ENCODE measurements at places on chromosomes 3 and 15.

- no peak for DNase-seq
Observed at GRCh38 chr3:30511524-30512251, 94.7 kb upstream of the TGFBR2 start.

DNA sequence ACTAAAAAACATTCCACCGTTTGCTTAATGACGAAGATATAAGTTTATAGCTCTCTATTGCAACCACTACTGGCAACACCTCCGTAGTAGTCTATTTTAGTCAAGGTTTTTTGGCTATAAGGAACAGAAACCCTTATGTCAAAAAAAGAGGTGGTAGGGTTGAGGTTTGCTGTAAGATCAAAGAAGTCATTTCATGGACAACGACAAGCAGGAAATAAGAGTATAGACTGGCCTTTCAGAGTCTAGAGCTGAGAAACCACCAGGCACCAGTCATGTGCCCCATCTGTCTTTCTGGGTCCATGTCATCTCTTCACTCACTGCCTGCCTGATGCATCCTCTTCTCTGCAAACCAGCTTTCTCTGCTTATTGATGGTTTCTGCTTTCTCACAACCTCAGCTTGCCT, 42.7 kb downstream of the THBS1 start:
- peak; percentile 83 for DNase-seq

DNA sequence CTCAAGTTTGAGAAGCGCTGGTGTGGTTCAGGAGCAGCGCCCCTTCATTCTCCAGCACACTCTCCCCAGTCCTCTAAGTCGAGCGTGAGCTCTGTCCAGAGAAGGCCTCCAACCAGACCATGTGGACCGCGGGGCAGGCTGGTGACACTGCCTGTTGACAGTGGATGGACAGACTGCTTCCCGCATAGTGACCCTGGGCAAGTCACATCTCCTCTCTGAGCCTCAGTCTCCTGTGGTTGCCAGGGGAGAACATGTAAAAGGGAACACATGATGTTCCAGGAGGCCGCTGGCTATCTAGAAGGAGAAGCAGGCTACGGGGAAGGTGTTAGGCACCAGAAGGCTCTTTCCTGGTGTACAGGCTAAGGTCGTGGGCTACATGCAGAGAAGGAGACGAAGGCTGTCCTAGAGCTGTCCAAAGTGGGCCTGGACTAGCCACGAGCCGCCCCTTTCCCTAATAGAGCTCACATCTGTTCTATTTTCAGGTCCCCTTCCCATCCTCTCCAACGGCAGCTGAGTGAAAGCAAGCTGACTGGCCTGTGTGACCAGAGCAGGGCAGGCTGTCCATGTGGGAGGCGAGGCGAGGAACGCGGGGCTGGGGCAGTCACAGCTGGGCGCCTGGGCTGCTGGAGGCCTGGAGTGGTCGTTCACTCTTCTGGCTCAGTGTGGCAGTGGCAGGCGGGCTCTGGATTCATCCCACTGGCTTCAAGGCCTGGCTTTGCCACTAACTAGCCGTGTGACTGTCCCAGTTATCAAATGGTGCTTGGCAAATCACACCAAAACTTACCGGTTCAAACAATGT, 11.1 kb downstream of the ISG20 start:
- DNase-seq: no peak

- DNase-seq: no peak
Observed at GRCh38 chr3:123151251-123151705, 50.5 kb upstream of the SEC22A start.

- DNase-seq: no peak
Observed at GRCh38 chr3:23888617-23889228, 28.1 kb downstream of the NKIRAS1 start.

DNA sequence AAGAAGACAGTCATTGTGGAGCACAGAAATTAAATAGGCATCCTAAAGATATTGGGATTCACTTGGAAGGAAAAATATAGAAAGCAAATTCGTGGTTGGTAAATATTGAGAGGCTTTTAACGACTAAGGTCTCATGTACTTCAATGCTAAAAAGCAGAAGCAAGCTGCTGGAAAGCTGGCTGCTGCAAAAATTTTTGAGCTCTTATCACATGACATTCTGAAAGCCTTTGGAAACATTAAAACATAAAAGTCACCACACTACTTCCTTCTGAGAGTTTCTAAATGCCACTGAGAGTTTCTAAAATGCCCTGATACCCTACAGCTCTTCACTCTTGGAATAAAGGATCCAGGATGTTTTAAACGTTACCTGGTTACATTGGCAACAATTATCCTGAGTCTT, 39.0 kb upstream of the CBLB start:
- DNase-seq: peak; percentile 25

GRCh38 chr3:41195946-41196345, 3.4 kb upstream of the CTNNB1 start:
- no peak for DNase-seq

GRCh38 chr3:43213631-43214030, 72.7 kb upstream of the SNRK start:
- DNase-seq: peak; percentile 21

DNA sequence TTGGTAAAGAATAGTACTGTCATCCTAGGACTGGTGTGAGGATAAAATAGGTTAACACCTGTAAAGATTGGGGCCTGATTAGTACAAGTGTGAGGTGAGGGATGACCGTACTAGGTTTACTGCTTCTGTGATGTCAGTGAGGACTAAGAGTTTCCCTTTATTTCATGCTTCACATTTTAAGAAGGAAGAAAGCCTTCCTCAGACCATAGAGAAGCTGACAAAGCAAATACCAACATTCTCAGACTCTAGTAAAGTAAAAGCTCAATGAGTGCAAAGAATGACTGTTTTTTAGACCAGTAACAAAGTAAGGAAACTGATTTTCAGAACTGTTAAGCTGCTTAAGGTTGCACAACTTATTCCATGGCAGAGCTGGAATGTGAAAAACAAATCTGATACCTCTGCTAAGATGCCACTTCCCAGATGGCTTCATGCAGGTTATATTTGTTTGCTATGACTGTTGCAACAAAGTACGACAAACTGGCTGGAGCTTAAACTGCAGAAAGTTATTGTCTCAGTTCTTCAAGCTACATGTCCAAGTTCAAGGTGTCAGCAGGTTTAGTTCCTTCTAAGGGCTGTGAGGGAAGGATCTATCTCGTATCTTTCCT, 354.9 kb downstream of the RSL24D1 start:
- no peak for DNase-seq

DNA sequence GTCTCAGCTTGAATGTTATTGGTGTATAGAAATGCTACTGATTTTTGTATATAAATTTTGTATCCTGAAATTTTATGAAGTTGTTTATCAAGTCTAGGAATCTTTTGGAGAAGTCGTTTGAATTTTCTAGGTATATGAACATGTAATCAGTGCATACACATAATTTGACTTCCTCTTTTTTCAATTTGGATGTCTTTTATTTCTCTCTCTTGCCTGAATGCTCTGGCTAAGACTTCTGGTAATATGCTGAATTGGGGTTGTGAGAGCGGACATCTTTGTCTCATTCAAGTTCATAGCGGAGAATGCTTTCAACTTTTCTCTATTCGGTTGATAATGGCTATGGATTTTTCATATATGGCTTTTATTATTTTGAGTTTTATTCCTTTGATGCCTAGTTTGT, 100.9 kb upstream of the MCTP2 start:
- no peak for DNase-seq

DNA sequence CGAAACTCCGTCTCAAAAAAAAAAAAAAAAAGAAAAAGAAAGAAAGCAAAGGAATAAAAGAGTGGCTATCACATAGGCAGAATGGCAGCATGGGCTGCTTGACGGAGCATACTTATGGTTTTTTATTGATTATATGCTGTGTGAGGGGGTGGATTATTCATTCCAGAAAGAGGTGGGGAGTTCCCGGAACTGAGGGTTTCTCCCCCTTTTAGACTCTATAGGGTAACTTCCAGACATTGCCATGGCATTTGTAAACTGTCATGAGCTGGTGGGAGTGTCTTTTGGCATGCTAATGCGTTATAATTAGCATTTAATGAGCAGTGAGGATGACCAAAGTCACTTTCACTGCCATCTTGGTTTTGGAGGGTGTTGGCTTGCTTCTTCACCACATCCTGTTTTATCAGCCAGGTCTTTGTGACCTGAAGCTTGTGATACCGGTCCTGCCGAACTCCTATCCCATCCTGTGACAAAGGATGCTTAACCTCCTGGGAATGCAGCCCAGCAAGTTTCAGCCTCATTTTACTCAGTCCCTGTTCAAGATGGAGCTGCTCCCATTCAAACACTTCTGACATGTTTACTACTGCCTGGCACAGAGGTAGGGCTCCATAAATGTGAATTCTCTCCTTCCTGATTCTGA, 15.8 kb upstream of the ABHD17C start:
- no peak for DNase-seq

GRCh38 chr3:73846951-73847350, 222.2 kb upstream of the PDZRN3 start:
- no peak for DNase-seq

DNA sequence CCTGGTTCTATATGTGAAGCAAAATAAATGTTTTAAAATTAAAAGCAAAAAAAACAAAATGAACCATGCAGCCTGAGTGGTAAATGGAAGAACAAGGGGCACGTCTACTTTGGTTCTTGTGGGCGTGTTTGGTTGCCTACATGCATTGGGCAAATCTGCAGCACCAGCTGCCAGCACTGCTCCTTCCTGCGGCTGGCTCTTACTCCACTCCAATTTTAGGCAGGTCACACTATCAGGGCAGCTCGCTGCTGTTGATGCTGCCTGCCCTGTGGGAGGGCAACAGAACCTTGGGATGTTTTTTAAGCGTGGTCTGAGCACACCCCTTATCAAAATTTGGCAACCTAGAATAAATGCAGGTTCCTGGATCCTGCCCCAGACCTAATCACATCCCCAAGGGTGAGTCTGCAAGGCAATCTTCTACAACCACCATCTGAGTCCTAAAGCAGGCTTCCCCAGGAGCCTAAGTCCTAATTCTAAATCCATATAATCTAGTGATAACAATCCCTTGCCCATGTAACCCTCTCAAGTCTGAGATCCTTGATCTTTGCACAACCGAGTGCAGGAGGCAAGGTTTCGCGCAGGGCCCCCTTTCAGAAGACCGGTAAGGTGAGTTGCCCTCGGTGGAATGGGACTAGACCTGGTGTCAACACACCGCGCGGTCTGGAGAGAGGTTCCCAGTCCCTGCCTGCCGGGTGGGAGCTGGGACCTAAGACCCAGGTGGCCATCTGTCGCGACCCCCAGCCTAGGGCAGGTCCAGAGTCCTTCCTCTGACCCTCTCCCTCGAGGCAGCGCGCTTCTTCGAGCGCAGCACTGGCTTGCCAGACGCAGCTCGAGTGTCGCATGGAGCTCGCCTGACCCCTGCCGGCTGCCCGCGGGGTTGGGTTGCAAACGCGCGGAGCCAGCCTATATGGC, 15.9 kb downstream of the IVD start:
- DNase-seq: no peak

GRCh38 chr3:187878772-187879518, 133.7 kb upstream of the BCL6 start:
- DNase-seq: no peak

GRCh38 chr15:94042180-94042928, 189.0 kb upstream of the MCTP2 start:
- DNase-seq: no peak

Measured in GM12878 (cell line).